ENCODE measurements at places on chromosomes 7 and 10.

- no peak for DNase-seq
Observed at GRCh38 chr10:13953371-13953770, 366.6 kb downstream of the PRPF18 start.

- no peak for DNase-seq
Observed at GRCh38 chr7:90672210-90672609, 76.1 kb downstream of the CDK14 start.

GRCh38 chr10:58385784-58386112, 538 bp downstream of the TFAM start:
- peak; percentile 40 for DNase-seq

DNA sequence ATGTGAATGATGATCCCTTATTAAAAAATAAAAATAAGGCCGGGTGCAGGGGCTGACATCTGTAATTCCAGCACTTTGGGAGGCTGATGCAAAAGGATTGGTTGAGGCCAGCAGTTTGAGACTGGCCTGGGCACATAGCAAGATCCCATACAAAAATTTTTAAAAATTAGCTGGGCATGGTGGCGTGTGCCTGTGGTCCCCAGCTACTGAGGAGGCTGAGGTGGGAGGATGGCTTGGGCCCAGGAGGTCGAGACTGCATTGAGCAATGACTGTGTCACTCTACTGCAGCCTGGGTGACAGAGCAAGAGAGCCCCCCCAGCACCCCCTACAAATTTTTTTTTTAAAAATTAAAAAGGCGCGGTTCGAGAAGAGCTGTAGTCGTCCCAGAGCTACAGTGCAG, 1.2 kb upstream of the BRI3 start:
- DNase-seq, result no peak

DNA sequence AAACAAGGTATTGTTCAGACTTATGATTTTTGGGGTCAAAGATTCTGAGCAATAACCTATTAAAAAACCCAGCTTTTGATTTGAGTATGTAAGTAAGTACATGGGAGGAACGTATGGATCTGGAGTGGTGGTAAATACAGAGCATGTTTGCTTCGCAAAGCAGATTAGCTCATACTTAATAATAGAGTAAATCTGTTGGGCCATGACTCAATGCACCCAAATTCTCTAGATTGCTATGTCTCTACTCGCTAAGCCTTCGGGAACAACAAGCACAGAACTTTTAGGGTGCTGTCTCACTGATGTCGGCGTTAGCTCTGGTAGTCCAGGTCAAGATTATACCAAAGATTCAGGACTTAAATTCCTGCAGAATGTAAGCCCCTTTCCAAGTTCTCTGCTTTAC, 807 bp upstream of the MINPP1 start:
- no peak for DNase-seq

DNA sequence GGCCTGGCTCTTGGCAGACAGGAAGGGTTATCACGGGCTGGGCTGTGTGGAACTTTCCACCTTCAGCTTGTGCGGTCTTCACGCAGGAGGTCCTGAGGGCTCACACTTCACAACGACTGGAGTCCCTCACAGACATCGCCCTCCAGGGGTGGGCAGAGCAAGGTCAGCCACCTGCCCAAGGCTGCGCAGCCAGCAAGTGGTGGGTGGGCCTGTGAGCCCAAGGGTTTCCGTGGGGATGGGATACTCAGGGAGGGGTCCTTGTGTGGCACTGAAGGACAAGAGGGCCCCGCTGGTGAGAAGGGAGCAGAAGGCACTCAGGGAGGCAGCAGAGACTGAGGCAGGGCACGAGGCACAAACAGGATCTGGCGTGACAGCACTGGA, 22.0 kb downstream of the PDIA4 start:
- no peak for DNase-seq

DNA sequence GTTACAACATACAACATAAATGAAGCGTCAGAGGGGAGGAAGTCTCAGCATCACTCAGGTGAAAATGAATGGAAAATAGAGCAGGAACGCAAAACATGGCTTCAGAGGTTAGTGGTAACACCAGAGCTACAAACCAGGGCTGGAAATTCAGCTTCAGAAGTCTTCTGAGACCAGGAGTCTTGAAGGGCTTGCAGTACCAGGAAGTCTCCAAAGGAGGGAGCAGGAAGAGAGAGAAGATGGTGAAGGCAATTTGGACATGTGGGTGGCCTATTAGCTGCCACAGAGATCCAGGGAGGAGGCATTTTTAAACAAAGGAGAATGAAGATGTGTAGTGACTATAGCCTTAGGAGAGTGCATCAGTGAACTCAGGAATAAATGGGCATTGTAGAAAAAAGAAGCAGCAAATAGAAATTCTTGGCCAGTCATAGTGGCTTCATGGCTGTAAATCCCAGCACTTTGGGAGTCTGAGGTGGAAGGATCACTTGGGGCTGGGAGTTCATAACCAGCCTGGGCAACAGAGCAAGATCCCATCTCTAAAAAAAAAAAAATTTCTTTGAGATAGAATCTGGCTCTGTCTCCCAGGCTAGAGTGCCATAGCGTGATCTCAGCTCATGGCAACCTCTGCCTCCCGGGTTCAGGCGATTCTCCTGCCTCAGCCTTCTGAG, 9.3 kb upstream of the TET1 start:
- DNase-seq, result peak; percentile 46

DNA sequence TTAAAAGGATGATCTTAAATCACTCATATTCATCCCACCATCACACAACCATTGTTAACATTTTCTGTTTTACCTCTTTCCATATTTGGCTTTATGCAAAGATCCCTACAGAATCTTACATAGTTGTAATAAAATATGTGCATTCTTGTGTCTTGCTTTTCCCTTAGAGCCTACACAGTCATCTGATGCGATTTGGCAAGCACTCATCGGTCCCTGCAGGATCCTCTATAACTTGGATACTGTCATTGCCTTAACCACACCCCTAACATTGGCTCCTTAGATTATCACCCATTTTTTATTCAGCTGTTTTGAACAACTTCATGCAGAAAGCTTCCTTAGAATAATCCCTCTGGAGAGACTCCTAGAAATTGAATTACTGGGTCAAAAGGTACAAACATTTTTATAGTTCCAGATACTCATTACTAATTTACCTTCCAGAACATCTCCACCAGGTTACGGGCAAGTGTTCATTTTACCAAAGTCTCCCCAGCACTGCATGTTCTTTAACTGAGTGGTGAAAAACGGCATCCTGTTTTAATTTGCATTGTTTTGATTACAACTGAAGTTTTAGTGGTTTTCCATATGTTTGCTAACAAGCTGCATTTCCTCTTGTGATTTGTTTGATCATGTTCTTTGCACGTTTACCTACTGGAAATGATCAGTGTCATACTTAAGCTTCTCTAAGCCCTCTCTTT, 268.3 kb downstream of the GRID1 start:
- DNase-seq, result no peak

- DNase-seq, result no peak
Observed at GRCh38 chr7:38840736-38841460, 68.1 kb downstream of the VPS41 start.

GRCh38 chr10:11149807-11150141, 132.1 kb downstream of the CELF2 start:
- DNase-seq, result no peak

DNA sequence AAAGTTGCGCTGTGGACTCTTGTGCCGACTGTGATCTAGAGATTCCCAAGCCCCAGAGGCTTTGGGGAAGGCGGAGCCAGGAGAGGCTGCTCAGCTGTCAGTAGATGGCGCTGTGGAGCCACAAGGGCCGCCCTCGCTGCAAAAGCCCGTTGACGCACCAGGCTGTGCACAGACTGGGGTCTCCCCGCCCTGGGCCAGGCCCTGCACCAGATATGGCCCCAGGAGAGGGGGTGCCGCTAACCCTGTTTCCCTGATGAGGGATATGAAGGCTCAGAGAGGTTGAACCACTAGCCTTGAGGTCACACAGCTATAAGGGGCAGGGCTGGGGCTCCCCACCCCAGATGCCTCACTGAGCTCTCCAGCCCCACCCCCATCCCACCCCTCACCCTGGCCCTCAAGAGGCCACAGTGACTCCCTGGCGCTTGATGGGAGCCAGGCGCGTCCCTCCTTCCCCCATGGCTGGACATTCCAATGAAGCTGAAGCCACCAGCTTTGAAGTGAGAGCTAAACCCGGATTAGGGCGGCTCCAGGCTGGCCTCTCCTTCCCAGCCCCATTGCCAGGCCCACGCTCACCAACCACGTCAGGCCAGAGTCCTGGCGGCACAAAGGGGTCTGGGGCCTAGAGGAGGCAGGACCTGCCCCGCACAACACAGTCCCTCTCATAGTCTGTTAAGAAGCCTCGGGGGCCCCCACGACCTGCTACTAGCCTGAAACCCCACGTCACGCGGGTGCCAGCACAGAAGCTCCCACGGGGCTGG, 26.4 kb downstream of the MYL10 start:
- DNase-seq, result peak; percentile 88

DNA sequence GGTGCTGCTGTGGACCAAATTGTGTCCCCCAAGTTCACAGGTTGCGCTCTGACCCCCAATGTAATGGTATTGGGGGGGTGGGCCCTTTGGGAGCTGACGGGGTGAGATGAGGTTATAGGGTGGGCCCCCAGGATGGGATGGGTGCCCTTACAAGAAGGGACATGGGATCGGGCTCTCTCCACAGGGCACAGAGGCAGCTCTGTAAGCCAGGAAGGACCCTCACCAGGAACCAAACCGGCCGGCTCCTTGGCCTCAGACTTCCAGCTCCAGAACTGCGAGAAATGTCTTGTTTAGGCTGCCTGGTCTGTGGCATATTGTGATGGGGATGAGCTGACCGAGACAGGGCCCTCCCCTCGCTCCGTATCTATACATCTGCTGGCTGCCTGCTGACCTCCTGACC, 25.7 kb upstream of the JAKMIP3 start:
- DNase-seq, result no peak

- no peak for DNase-seq
Observed at GRCh38 chr10:110360857-110361474, 56.2 kb upstream of the SMNDC1 start.

GRCh38 chr10:88347597-88348304, 235.4 kb downstream of the RNLS start:
- DNase-seq, result no peak

DNA sequence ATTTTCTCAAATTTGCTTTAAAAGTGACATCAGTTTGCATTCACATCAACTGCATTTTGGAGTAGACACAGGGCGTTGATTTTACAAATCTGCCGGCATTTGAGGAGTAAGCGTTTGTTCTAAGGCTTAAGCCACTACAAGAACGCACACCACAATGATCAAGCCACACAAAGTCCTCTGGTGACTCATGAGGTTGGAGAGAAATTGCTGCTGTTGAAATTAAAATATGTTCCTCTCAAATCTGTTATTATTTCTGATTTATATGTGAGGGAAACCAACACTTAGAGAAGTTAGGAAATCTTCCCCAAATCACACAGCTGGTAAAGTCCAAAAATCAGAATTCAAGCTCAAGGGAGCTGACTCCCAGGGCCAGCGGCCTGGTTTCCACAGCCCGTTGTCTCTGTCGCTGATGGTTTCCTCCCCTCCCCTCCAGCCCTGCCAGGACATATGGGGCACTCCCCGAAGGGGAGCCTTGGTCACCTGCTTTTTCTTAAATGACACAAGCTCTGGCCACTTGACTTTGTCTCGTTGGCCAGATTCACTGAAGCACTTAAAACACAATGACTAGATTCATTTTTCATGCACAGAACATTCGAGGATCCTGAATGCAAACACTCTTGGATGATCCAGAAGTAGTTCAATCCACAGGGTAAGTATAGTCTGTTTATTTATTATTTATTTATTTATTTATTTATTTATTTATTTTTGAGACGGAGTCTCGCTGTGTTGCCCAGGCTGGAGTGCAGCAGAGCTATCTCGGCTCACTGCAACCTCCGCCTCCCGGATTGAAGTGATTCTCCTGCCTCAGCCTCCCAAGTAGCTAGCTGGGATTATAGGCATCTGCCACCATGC, 29.2 kb upstream of the KLF6 start:
- no peak for DNase-seq

- no peak for DNase-seq
Observed at GRCh38 chr7:110311556-110311955, 779.4 kb upstream of the LRRN3 start.

DNA sequence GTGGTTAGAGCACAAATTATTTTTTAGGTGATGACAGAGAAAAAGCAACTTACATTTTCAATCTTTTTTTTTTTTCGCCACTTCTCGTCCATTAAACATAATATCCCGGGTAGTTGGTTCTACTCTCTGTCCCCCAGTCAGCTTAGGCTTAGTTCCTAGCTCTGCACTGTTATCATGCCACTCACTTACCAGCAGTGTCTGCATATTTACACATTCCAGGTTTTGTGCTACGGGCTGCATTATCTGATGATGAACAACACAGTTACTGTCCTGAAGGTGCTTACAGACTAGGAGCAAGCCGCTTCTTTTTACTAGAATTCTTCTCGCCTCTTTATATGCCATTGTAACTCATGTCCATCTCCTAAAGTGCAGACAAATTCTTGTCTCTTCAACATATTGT, 121.8 kb upstream of the NPVF start:
- DNase-seq, result no peak

All from stimulated activated CD8-positive, alpha-beta memory T cell treated with anti-CD3 and anti-CD28 coated beads, Interleukin-4, amount 100 ng/mL, for 48 hours (primary cell).